ENCODE measurements at places on chromosomes 2 and 18.

- peak; percentile 98 for DNase-seq
Measured at GRCh38 chr18:22432657-22433137, 15.0 kb upstream of the CTAGE1 start.

GRCh38 chr18:43393174-43393573 is 115.9 kb upstream of the SYT4 start:
- peak; percentile 16 for DNase-seq

- no peak for DNase-seq
Measured at GRCh38 chr2:39385172-39385571, 51.9 kb downstream of the MAP4K3 start.

DNA sequence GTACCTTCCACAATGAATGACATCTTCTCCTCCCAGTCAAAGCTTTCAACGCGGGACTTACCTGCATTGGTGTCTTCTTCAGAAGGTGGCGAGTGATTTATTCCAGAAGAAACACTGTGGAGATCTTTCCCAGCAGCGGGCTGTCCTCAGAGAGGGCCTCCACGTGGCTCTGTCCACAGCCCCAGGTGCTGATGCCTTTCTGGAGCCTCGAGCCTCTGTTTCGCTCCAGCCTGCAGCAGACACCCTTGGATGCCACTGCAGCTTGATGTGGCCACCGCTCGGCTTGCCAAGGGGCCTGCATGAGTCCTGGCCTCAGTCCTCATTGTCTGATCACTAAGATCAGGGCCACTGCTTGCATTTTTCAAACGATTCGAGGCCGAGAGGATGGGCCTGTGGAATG is 46.6 kb upstream of the GALR1 start:
- DNase-seq = no peak

DNA sequence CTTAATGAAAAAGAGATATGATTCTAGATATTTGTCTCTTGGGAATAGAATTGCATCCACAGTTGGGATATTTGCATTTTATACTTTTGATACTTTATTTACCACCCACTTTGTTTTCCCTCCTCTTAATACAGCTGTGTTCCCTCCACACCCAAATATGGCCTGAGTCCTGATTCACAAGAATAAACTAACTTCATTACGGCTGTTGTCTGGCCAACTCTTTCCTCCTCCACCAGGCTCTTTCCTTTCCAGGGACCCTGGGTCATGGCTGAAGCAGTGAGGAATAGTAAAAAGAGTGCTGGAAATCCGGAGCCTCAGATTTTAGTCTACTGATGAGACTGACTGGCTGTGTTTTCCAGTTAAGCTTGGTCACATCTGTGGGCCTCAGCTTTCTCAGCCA is 48.4 kb upstream of the STAM2 start:
- DNase-seq = no peak

GRCh38 chr2:53535234-53535840 is 232.3 kb upstream of the CHAC2 start:
- DNase-seq = no peak

DNA sequence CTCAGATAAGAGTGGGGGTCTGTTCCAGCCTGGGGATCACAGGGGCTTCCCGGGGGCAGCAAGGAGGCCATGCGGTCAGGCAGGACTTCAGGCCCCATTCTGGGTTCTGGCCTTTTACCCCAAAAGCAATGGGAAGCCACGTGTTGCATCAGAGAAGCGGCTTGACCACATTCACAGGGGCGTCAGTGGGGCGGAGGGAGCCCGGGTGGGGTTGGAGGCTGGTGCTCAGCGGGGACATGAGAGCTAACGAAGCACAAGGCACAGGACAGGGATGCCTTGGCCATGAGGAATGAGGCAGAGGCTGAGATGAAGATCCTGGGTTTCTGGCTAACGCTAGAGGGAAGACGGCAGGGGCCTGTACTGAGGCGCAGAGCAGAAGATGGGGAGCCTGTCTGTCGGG is 6.1 kb downstream of the HJURP start:
- DNase-seq = no peak

- no peak for DNase-seq
Measured at GRCh38 chr18:44779753-44780292, 99.1 kb downstream of the SETBP1 start.

DNA sequence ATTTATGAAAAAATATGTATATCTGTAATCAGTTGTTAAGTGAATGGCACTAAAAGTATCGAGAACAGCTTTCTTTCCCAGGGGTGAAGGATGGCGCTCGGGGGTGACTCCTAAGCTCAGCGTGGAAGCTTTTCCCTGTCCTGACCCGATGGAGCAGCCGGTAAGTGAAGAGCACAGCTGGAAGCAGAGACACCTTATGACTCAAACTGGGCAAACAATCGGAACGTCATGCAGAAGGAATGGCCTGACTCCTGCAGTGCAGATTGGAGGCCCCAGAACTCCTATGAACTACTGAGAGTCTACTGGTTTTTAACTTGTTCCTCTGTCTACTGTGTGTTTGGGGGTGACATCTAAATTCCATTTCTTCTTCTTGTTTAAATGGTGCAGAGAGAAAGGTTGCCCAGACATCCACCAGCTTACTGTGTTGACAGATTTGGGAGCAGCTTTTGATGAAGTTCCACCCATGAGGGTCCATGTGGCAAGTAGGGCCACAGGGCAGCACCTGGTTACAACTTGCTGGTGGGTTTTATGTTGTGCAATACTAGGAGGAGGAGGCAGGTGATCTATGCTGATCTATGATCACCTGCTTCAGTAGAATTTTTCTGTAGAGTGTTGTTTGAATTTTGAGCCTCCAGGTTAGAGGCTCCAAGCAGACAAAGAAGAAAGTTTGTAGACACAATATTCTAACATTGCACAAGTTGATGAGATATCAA is 52.8 kb upstream of the TMEM182 start:
- DNase-seq = peak; percentile 35

- DNase-seq = no peak
Measured at GRCh38 chr18:7488571-7488970, 78.5 kb upstream of the PTPRM start.

DNA sequence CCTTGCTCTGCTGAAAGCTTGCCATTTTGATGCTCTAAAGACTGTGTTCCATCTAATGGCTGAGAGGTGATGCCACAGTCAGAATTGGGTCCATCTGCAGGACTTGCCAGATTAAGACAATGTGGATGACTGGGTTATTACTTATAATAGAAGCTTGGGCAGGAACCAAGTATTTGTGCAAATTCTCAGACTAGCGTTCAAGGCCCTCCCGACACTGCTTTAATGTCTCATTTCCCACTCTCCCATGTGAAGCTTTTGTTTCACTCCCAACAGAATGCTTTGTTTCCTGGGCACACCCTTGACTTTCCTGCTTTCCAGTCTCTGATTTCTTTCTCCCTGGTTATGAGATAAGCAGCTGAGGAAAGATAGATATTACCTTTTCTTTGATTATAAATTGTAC is 215.8 kb downstream of the KCNS3 start:
- DNase-seq = peak; percentile 4

DNA sequence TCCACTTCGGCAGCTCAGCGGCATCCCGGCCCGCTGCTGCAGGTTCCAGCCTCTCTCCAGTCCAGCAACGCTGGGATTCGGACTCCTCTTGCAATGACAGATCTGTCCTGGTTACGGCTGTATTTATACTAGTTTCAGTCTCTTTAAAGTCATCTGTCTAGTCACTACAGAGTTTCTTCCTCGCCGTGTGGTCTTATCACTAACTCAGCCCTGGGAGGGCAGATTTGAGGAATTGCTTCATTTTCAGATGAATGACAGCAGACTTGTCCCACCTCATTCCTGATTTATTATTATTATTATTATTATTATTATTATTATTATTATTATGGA is 2.2 kb downstream of the KLHL29 start:
- peak; percentile 32 for DNase-seq

GRCh38 chr2:15982285-15983044 is 42.1 kb downstream of the MYCN start:
- no peak for DNase-seq

- no peak for DNase-seq
Measured at GRCh38 chr2:88192613-88193012, 22.5 kb downstream of the THNSL2 start.

- DNase-seq = no peak
Measured at GRCh38 chr2:233544200-233544610, 22.4 kb downstream of the USP40 start.

- DNase-seq = peak; percentile 80
Measured at GRCh38 chr2:43467891-43468290, 127.9 kb downstream of the THADA start.

- DNase-seq = no peak
Measured at GRCh38 chr18:34094148-34094547, 130.6 kb downstream of the NOL4 start.

- peak; percentile 81 for DNase-seq
Measured at GRCh38 chr2:100017633-100018032, 124.8 kb downstream of the AFF3 start.

DNA sequence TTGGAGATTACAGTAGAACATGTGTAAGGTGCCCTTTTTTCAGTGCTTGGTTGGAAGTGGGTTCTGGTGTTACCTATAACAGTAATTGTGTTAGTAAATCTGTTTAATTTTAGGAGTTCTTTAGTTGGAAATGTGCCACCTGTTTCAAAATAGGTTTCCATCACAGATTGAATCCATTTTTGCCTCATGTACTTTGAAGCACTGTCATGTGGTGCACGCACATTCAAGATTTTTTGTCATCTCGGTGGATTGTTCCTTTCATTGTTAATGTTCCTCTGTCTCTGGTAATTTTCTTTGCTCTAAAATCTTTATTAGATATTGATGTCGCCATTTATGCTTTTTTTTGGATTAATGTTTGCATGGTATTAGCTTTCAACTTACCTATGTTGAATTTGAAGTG is 1.3 kb downstream of the ATP9B start:
- peak; percentile 4 for DNase-seq

- peak; percentile 18 for DNase-seq
Measured at GRCh38 chr2:88692187-88692586, 714 bp downstream of the RPIA start.

DNA sequence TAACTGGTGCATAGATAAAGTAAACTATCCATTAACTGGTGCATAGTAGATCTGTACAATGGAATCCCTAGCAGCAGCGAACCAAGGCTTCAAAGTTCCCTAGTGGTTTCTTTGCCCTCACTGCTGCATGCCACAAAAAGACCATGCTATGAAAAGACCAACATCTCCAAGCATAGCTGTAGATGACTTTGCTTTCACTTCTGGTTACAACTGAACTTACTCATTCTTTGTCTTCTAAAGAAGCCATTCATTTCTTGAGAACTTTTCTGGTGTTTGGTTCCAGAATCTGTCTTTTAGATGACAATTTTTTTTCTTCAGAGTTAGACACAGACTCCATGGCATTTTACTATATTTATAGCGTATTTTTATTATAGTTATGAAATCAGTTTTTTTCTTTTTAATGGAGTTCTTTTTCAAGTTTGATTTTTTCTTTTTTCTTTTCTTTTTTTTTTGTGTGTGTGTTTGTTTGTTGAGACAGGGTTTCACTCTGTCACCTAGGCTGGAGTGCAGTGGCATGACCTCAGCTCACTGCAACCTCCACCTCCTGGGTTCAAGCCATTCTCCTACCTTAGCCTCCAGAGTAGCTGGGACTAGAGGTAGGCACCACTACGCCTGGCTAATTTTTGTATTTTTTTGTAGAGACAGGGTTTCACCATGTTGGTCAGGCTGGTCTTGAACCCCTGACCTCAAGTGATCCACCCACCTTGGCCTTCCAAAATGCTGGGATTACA is 63.6 kb downstream of the SLC35F5 start:
- DNase-seq = no peak

DNA sequence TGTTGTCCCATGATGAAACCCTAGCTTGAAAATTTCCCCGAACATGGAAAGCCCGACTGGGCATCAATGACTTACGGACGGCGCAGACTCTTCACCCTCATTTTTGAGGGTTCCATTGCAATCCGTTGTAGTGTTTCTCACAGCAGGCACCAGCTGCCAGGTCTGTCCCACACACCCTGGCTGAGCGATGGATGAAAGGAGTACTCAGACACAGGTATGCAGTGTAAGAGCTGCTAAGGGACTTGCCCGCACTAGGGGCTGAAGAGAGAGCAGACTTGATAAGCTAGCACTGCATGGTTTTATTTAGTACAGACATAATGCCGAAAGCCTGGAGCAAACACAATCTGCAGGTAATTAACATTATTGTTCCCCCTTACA is 15.8 kb downstream of the DYNAP start:
- DNase-seq = no peak

DNA sequence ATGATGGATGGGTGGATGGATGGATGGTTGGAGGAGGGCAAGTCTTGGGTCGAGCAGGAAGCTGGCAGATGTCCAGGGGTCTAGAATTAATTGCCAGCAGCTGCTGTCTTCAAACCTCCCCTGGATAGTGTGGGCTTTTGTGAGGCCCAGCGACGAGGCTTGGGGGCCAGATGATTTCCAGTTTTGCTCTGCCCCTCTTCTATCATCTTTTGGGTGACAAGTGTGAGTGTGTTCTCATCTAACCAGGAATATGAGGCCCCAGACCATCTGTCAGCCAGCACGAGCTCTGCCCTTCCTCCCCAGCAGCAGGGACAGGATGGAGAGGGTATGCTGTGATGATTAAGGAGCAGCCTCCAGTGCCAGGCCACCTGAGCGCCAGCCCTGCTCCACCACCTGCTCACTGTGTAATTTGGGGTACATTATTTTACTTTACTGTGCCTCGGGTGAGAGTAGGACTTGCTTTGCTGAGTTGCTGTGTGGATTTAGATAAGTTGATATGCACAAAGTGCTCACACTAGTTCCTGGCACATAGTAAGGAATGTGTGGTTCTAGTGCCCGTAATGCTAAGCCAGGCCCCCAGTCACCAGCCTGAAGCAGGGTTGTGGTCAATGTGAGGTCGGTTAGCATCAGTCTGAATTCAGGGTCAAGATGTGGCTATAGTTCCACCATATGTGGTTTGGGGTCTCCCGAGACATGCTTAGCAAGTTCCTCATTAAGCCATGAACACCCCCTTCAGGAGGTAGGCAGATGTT is 251.1 kb downstream of the CYP26B1 start:
- DNase-seq = no peak

- no peak for DNase-seq
Measured at GRCh38 chr2:128734521-128735295, 416.0 kb upstream of the HS6ST1 start.

DNA sequence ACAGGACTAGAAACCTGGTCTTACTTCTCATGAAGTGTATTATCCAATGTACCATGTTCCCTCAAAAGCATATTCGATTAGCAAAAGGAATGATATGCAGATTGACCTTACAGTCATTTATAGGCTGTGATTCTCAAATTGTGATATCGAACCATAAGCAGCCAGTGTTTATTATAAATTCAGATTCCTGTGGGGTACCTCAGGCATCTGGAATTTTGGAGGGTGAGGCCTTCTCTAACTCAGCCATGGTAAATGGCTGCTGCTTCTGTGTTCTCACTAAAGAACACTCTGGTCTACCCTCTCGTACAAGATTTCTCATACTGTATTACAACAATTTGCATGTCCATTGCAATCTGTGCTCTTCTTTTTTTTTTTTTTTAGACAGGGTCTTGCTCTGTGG is 84.5 kb downstream of the PRPF40A start:
- no peak for DNase-seq
